ENCODE measurements at places on chromosomes 6 and 20.

- DNase-seq: no peak
These were observed 25.4 kb downstream of the PTK7 start for GRCh38 chr6:43101497-43101896.

DNA sequence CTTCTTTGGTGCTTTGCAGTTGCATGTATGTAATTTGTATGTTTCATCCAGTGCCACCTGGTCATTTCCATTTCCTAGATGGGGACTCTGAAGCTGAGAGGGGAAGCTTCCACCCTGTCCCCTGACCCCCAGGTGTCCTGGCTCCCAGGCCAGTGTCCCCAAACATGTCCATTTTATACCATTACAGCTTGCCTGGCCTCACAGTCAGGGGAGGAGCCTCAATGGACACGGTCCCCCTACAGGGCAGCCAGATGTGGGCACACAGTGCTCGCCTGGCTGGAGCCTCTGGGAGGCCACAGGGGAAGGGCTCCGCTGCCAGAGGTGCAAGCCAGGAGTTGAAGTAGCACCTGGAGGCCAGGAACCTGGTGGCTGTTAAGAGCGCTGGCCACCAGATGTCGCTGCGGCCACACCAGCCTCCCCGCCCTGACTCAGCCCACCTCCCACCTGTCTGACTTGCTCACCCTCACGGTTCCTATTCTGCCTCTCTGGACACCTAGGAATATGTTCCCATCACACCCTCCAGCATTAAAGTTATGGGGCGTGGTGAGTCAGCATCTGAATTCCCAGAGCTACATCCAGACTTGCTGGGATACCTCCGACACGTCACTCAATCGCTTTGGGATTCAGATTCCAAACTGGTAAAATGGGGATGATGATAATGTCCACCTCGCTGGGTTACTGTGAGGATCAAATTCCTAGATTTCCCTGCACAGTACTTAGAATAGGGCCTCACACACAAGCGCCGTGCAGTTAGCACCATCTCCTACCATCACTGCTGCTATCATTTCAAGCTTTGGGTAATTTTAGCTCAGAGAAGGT is 107.4 kb downstream of the SULF2 start:
- peak; percentile 29 for DNase-seq

DNA sequence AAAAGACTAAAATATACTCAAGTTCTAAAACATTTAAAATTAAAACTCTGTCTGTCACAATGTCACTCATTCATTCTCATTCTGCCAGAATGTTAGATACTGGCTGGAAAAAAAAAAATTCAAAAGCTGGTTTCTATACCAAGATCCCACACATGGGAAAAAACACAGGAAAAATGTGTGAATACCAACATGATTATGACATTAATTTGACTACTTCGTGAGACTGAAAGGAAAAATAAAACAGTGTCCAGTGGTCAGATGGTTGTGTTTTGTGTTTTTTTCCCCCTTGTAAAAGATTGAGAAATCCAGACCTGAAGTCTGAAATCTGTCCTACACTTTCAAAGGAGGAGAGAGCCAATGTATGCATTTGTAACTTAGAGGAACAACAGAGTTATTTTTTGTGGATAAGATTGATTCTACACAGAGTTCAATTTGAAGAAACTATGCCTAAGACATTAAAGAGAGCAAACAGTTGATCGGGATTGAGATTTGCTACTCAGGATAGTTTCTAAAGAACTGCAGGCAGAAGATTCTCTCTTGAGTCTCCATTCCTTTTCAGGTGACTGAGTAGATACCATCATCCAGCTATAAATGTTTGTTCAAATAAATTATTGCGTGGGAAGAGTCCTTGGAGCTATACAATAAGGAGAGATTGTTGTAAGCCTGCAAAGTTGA is 39.2 kb upstream of the TXLNB start:
- DNase-seq: no peak

DNA sequence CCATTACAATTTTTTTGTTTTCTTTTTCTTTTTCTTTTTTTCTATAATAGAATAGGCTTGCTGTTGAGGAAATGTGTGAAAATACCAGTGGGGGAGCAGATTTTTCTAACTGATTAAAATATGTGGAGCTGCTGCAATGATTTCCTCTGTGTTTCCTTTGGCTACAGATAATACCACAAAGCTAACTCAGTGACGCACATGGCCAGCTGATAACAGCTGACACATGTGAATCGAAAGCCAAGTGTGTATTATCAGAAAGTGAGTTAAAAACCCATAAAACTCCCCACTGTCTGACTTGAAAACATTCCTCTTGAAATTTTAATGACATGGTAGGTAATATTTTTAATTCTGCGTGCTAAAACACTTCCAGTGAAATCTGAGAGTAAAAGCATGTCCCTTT is 70.8 kb upstream of the AHI1 start:
- no peak for DNase-seq

- DNase-seq: no peak
These were observed 98.5 kb downstream of the F13A1 start for GRCh38 chr6:6221787-6222535.

DNA sequence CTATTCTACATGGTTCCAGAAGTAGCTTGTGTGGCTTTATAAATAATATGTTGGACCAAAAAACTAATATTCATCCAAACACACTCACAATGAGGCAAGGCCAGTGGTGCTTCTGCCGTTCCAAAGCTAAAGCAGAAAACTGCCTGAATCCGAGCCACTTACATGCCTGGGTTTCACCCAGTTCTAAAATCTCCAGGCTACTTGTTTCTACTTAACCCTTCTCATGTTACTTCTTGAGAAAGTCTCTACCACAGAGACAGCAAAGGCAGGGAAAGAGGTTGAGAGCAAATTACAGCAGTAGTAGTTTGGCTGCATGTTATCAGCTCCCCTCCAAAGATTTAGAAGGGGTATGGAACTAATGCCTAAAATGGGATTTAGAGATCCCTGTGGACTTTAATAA is 62.0 kb downstream of the FAXC start:
- no peak for DNase-seq

DNA sequence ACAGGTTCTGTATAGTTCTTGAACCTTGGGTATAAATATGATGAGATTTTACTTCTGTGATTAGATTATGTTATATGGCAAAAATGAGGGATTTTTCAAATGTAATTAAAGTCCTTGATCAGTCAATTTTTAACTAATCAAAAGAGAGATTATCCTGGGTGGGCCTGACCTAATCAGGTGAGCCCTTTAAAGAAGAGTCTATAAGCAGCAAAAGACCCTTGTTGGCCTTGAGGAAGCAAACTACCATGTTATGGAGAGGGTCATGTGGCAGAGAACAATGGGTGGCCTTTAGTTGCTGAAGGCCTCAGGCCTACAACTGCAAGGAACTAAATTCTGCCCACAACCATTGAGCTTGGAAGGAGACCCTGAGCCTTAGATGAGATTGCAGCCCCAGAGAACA is 102.5 kb upstream of the RIPOR2 start:
- DNase-seq: no peak

DNA sequence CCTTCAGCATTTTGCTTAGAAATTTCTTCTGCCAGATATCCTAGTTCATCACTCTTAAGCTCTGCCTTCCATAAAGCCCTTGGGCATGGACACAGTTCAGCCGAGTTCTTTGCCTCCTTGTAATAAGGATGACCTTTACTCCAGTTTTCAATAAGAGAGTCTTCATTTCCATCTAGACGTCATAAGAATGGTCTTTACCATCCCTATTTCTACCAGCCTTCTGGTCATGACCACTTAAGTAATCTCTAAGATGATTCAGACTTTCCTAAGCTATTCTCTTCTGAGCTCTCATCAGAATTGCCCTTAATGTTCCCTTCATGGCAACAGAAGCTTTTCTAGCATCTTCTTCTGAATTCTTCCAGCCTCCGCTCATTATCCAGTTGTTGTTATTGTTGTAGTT is 126.1 kb downstream of the TFAP2C start:
- DNase-seq: no peak

DNA sequence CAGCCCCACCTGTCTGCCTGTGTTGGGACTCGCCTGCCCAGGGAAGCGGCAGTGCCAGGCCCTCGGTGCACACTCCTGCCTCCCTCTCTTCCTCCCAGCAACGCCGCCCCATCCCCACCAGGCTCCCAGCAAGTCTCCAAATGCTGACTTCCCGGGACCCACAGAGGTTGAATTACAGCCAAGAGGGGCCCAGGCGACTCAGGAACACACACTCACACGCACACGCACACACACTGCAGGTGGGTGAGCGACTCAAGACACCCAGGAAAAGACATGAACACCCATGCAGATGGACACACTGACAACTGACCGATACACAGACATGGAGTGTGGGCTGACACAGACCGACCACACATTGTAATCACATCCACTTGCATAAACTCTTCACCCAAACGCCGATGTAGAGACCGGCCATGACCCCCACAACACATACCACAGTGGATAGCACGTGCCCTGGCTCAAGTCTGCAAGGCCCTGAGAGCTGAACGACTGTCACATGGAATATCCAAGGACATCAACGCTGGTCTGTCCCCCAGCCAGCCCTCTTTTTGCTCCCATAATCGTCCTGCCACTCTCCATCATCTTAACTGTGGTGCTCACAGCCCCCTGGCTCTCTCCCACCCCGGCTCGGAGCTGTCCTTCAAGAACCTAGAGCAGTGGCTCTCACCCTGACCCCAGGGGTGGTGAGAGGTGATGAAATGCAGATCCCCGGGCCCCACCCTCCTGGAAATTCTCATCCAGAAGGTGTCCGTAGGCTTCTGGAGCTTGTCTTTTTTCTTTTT is 470 bp upstream of the FAM83C start:
- DNase-seq: no peak

DNA sequence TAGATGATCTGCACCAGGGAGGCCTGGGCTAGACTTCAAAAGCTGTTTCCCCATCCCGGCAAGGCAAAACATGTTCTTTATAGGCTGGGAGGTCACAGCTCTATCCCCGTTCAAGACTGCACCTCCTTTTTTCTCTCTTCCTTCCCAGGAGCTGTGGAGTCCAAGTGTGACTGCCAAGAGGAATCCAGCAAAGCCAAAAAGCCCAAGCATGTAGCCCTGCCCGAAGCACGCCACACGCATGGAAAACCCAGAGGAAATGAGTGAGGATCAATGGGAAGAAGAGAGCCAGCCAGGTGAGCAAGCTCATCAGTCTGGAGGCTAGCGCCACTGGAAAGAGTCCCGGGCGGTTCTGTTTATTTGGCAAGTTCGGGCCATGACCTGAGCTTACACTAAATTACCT is 240.4 kb downstream of the PRL start:
- DNase-seq: no peak

DNA sequence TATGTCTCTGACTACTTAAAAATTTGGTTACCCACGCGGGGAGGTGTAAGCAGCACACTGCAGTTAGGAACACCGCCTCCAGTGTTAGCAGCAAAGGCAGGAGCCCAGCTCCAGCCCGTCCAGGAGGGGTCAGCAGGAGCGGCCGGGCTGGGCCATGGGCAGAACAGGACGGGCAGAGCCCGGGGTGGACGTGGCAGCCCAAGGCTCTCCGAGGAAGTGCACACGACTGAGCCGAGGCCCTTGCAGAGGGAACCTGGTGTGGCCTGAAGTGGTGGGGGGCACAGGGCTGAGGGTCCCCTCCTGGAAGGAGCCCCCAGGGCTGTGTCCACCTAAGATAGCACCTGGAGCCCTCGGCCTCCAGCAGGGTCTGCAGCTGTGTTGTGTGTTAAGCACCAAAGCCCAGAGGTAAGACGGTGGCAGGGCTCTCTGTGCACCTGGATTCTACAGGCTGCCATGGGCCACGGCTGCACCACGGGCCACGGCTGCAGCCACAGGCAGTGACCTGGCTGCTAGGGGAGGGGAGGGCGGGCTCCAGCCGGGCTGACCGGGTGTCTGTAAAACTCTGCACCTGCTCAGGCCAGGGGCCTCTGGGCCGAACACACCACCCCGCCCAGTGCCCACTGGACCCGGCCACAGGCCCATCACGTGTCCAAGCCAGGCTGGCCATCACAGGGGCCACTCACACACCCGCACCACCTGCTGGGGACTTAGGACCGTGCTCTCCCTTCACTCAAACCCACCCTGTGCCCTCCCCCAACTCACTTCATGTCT is 6.6 kb downstream of the SLC2A4RG start:
- DNase-seq: no peak

GRCh38 chr6:12927746-12928145 is 211.2 kb downstream of the PHACTR1 start:
- no peak for DNase-seq

GRCh38 chr6:16346831-16347230 is 108.4 kb downstream of the GMPR start:
- no peak for DNase-seq

- no peak for DNase-seq
These were observed 38.3 kb upstream of the FAM184A start for GRCh38 chr6:119116712-119117281.

DNA sequence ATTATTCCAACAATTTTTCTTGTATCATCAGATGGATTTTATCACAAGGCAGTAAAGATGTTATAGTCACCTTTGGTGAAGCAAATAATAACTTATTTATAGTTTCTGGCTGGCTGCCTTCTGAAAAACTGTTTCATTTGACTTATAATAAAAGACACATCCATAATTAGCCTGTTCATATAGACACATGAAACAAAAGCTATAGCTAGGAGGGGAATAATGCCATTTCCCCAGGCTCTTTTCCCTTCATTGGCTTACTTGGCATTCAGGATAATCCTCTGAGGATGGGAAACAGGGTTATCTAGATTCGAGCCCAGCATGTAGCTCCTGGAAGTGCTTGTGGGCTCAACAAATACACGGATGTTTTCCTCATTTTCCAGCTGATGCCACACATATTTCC is 17.5 kb downstream of the MMP24 start:
- no peak for DNase-seq

- DNase-seq: no peak
These were observed 61.5 kb downstream of the TFAP2C start for GRCh38 chr20:56690531-56691175.

- no peak for DNase-seq
These were observed 54.2 kb downstream of the NFATC2 start for GRCh38 chr20:51488331-51488730.

DNA sequence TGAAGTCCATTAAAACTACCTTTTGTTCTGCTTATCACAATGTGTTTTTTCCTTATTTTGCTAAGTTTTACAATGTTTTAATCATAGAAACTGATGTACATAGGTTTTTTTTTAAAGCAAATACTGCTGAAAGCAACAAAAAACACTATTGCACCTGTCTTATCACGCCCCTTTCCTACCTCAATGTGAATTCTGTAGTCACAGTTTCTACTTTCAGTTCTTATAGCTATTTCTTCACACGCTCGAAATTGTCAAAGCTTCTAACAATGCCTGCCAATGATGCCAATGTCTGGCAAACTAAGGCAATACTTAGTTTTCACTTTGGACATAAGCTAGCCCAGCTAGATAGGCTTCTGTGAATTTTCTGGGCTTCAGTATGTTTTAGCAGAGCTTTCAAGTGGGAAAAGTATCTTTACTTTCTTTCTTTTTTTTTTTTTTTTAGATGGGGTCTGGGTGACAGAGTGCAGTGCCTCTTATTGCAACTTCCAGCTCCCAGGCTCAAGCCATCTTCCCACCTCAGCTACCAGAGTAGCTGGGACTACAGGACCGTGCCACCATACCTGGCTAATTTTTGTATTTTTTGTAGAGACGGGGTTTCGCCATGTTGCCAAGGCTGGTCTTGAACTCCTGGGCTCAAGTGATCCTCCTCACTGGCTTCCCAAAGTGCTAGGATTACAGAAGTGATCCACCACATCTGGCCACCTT is 85.5 kb upstream of the HTR1B start:
- DNase-seq: no peak

All from activated naive CD8-positive, alpha-beta T cell treated with anti-CD3 and anti-CD28 coated beads, Interleukin-2, amount 50 U/mL, for 16 hours (primary cell).